ENCODE measurements at places on chromosomes 6 and 20.

- no peak for DNase-seq
Measured at GRCh38 chr6:8108031-8108660, 5.8 kb upstream of the EEF1E1 start.

DNA sequence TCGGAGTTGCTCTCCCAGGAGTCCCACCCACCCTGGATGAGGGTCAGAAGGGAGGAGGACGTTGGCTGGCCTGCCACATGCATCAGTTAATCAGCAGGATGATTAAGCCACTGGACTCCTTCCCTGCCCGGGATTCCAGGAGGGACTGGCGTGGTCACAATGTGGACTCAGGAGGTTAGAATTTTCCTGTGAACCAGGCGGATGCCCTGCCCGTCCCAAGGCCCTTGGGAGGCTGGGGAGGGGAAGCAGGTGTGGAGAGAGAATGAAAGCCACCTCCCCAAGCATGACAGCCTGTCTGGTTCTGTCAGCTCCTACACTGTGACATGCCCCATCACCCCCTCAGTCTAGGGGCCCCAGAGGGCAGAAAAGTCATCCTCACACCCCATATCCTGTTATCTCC, 11.6 kb upstream of the ITPR3 start:
- DNase-seq: no peak

- no peak for DNase-seq
Measured at GRCh38 chr20:6466075-6466810, 301.2 kb upstream of the BMP2 start.

DNA sequence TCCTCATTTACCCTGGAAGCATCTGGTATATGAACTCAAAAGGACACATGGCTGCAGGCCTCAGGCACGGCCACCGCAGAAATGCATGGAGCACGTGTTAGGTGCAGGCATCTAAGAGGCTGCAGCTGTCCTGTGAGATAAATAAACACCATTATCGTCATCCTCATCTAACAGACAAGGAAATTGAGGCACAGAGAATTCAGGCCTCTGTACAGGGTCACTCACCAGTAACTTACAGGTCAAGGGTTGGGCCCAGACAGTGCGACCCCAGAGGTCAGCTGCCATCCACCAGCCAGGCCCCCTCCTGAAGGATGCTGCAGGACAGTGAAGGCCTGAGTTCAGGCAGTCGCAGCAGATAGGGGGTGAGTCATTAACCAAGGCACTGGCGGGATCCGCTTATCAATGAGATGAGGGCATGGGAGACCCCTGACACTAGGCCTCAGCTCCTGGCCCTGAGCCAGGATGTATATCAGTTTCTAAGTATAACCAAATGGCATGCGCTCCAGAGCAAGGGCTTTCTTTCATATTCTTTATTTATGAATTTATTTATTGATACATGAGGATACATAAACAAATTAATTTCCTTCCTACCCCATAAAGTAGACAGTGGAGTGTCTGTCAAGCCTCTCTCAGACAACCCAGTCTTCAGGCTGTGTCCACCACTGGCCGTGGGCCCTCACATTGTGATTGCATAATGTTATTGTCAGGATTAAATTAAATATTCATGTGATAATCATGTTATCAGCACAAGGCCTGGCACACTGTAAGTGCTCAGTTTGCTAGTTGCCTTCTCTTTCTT, 316.9 kb downstream of the QKI start:
- DNase-seq: no peak

DNA sequence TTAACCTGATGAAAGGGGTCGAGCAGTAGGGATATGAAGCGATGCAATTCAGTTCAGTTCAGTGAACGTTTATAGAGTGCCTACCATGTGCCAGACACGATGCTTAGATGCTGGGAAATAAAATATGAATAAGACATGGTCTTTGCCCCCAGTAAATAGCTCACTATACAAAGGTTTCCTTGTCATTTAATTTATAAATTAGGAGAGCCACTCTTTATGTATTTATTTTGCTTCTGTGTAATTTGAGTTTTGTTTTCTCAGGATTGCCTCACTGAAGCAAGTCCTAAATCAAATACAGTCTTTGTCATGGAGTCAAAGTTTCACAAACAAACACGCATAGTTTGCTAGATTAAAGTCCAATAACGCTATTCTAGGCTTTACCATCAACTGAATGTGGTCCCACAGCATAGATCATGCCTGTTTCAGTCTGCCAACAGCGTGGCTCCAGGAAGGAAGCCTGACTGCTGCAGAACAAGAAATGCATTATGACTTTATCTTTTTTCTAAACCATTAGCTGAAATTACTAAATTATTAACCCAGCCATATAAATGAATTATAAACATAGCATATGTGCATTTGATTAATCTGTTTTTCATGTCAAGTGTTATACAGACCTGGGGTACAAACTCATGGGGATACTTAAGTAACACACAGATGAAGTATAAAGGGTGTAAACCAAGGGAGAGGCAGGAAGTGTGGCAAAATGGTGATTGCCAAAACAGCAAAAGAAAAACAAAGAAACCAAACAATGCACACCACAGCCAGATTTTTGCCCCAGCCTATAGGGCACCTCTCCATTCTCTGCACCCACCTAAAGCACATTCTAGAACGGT, 29.8 kb upstream of the CCN2 start:
- no peak for DNase-seq

DNA sequence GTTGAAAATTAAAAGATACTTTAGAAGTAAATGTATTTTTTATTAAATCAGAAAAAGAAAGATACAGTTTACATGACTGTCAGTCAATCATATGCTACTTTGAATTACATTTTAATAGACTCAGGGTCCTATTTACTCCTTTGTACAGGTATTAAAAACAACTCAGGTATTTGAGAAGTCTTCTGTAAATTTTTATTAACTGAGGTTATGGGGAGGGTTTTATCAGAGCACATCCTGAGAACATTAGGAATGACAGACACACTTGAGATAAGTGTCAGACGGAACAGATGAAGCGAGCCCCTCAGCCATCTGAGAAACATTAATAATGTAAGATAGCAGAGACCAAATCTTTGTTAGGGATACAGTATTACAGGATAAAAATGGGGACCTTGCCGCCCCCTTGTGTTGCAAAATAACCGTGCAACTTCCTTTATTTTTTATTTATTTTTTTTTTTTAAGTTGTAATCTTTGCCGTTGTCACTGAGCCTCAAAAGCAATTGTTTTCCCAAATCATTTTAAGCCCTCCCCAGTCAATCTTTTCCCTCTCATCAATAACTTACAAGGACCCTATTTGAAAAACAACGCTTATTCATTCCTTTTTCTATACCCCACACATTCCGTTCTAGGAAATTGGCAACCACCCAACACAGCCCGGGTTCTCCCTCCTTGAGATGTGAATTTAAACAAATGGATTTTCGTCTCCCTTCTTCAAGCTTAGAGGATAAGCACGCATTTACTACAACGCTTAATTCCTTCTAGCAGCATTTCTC, 126.7 kb downstream of the BCAS1 start:
- DNase-seq: peak; percentile 67

DNA sequence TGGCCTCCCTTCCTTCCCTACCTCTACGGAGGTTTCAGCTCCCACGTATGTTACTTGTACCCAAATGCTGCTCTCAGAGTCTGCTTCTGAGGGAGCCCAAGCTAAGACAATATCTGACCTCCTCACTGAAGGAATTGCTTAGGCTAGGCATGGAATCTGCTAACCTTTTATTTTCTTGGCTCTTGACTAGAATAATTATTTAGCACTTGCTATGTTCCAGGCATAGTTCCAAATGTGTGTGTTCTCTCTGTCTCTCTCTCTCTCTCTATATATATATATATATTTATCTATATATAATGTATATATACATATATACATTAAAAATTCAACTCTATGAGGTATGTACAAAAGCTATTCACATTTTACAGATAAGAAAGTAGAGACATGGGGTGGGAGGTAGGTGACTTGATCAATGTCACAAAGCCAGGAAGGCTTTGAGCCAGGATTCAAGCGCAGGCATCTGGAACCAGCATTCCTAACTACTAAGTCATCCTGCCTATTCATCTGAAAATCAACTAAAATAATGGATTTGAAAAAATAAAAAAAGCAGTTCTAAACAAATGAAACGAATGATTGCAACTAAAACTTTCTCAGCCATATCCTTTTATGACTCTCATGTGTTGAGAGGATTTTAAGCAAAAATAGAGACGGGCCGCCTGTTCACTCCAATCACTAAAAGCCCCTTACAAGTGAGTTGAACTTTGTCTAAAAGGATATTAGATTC, 189.7 kb upstream of the JAG1 start:
- no peak for DNase-seq

- no peak for DNase-seq
Measured at GRCh38 chr20:21933526-21933925, 228.1 kb downstream of the PAX1 start.

DNA sequence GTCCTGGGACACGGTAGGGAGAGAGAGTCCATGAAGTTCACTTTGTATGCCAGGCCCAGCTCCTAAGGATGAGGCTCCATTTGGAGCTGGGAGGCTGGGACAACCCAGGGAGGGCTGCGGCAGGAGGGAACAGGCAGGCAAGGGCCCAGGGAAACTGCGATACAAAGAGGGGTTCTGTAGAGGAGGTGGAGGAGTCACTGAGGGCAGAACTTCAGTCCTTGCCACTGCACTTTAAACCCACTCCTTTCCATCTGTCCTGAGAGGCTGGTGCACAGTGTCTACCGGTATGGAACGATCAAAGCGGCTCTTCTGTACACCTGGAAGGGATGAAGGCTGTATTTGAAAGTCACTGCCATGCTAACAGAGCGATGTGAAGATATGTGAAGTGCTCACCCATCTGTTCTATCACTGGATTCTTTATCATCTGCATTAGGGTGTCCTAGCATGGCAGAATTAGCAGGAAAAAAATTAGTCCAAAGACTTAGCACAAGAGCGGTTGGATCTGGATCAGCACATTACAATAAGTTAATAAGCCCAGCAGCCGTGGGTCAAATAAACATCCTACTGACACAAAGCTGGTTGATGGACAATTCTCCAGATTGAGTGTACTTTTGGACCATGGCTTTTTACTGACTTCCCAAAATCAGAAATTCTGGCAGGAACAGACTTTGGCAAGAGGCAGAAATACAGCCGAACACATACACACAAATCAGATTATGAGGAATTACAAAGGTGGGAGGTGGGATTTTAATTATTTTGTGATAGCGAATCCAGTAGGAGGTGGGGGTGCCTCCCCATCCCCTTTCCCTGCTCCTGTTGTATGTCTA, 20.9 kb upstream of the ZFAND3 start:
- DNase-seq: no peak

Data from NAMALWA (cell line).